ENCODE measurements at places on chromosomes 3 and 15.
A peak's percentile ranks its signal among the peaks of the same experiment; 100 is the strongest.

DNA sequence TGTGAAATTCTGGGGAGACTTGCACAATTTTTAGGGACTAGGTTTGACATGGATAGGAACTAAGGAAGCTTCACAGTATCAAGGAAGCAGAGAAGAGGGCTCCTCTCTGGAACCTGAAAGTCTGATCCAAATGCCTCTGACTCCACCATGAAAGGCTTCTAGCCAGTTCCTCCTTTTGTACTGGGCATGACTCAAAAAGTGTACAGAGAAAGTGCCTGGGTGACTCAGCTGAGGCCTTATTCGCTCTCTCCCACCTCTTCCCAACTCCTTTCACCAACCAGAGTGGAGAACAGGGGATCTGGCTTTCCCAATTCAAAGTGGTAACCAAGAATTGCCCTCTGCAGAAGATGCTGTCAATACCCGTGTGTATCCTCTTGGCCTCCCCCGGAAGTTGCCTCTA, 342.9 kb upstream of the PROK2 start:
- DNase-seq: no peak

GRCh38 chr3:61673651-61674050, 112.3 kb downstream of the PTPRG start:
- no peak for DNase-seq

- DNase-seq: peak; percentile 47
Observed at GRCh38 chr3:193446965-193447602, 68.5 kb upstream of the ATP13A5 start.

- DNase-seq: no peak
Observed at GRCh38 chr15:73190189-73190601, 137.9 kb downstream of the NEO1 start.

GRCh38 chr3:11642431-11643191, 1.1 kb downstream of the VGLL4 start:
- DNase-seq: peak; percentile 91

GRCh38 chr15:55552451-55552850, 35.7 kb downstream of the PYGO1 start:
- DNase-seq: no peak

DNA sequence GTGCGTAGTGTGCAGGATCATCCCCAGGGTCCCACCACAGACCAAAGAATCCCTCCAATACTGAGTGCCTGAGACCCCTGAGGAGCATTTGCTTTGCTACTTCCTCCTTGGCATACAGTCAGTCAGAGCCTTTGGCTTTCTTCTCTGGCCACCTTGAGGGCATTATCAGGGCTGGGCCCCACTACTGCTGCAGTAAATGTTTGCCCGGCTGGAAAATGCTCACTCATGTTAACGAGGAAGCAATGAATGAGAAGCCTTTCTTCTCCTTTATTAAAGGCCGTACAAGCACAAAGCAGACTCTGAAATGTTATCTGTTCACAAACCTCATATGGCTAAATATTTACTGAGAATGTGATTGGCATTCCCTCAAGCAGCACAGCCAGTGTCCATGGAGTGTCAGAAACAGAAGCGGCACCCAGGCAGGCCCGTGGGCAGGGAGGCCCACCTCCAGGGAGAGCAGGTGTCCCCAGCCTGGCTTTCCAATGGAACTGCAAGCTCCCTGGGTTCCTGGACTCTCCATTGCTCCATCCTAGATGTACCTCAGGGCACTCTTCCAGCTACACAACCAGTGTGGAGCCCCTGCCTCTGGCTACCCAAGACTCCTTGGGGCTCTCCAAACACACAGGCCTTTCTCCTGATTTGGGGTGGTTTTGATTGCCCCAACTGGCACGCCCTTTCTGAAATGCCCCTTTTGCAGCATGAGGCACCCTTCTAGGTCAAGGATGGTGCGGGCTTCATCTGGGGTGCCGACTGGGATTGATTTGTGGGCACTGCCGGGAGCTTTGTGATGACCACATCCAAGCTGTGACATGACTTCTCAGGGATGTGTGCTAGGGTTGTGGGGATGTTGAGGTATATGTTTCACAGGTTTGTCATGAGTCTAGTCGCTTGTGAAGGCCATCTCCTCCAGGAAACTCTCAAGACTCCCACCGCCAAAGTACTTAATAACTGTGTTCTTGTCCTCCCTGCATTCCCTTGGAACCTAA, 195.6 kb downstream of the FAM43A start:
- no peak for DNase-seq

- DNase-seq: no peak
Observed at GRCh38 chr3:85796140-85796539, 837.4 kb downstream of the CADM2 start.

DNA sequence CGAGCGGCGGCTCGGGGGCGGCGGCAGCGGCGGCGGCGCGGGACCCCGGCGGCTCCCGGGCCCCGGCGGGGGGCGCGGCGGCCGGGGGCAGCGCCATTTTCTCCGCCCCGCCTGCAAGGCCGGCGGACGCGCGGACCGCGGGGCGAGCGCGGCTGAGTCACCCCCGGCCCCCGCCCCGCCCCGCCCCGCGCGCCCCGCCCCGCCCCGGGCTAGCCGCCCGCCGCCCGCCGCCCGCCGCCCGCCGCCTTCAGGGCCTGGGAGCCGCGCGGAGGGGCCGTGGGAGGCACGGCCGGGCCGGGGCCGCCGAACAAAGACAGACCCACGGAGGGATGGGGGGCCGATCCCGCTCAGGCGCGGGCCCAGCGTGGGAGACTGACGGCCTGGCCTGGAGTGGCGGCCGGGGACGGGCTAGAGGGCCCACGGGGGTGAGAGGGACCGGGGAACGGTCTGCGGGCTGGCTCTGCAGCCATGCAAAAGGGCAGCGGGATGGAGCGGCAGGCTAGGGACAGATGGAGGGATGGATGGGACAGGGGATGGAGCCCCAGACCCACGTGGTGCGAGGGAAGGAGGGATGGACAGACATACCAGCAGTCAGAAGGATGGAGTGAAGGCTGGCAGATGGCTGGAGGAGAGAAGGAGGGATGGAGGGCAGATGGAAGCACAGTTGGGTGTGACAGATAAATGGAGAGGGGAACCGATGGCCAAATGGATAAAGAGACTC, at the start of gene EIF4E3:
EIF4E3 (minus strand) TSS at position 132 of the 721 bp plus-strand sequence; CDS start at position 97, 35 bp downstream.
- DNase-seq: no peak

GRCh38 chr15:77416954-77417353, 3.0 kb downstream of the PEAK1 start:
- DNase-seq: no peak

DNA sequence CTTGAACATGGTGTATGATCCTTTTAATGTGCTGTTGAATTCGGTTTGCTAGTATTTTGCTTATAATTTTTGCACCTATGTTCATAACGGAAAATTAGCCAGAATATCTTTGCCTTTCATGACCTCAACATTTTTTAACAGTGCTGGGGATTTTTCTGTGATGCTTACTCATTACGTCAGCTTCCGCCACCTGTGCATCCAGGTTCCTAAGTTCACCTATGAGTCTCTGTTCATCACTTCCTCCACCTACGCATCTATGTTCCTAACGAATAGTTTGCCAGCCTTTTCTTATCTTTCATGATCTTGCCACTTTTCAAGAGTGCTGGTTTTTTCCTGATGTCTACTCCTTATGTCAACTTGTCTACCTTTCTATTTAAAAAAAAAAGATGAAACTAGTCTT, 16.5 kb downstream of the AADACL2 start:
- no peak for DNase-seq

DNA sequence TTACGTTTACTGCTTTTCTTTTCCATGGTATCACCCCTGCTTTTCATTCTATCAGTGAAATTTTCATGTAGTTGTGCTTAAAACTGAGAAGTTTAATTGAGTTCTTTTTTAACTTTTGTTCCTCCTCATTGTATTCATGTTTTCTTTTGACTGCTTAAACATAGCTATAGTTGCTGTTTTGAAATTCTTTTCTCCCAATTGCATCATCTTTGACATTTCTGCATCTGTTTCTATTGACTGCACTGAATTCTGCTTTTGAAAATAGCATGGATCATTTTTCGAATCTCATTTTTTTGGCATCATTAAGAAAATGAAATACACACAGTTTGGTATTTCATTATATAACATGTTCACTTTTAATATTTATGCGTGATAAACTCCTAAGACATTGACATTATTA, 694.9 kb downstream of the MECOM start:
- DNase-seq: no peak

DNA sequence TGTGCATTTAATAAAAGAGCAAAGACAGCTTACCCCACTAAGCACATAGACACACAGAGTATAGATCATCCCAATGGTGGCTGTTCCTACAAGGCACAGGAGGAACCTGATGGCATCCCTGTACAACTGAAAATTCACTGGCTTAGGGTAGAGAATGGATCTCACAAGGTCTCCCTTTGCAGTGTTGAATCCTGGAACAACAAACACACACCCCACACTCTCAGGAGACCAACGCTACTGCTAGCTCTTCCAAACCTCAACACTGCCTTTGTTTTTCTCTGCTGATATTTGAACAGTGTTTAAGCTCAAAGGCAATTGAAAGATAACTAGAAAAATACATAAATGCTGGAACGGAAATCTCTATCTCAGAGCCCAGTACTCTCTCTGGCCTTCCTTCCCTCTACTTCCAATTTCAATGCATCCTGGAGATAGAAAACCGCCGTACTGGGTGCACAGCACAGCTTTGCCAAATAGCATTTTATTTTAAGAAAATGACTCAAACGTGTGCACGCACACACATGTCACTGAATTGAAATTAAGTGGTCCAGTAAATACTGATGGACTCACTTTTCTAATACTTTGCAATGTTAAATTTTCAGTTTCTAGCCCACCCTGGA, 87.5 kb upstream of the ATP13A5 start:
- DNase-seq: no peak

GRCh38 chr3:113421082-113421481, 20.2 kb downstream of the CFAP44 start:
- DNase-seq: no peak

GRCh38 chr3:101077361-101078011, 84.3 kb upstream of the ABI3BP start:
- DNase-seq: no peak

GRCh38 chr15:52434885-52435284, 93.8 kb downstream of the MYO5A start:
- DNase-seq: no peak

GRCh38 chr15:70470556-70471191, 292.7 kb downstream of the UACA start:
- DNase-seq: no peak

DNA sequence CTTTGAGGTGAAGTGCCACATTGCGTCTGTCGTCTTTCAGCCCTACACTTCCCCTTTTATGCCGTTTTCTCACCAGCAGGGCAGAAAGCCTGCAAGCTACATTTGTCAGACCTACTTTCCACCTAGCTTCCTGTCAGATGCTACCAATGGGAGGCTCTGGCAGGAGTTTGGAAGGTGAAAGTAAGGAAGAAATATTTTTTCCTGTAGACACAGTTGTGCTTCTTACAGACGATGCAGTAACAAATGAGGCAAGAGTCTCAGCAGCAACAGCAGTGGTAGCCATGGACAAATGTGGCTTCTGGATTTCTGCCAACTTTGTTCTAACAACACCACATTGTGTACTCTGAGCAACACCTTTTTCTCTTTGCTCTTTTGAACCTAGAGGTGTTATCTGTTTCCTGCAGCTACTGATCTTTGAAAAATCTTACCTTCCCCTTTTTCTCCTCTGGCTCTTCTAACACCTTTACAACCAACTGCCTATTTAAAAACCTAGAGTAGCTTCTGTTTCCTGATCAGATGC, 70.6 kb upstream of the STT3B start:
- DNase-seq: peak; percentile 84
